ENCODE measurements at places on chromosomes 12 and 14.

- no peak for DNase-seq
Observed at GRCh38 chr12:44015333-44015941, 179.6 kb downstream of the TMEM117 start.

GRCh38 chr14:21999402-21999801, 325.8 kb upstream of the OR4E1 start:
- no peak for DNase-seq

DNA sequence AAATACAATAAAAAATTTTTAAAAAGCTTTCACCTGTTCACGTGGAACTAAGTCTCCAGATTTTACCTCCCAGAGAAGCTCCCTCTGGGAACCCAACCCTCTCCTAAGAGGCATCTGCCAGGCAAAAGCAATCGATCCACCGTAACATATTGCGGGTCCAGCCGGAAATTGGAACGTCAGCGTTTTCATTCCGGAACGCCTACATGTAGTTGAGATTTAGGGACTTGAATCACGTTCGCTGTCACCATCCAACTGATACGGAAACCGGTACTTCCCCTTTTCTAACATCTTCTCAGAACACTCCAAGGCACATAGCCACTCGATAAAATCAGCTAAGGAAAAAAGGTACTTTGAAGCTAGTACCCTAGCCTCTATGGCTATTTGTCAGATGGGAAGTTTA, 70.3 kb downstream of the COX16 start:
- no peak for DNase-seq

- no peak for DNase-seq
Observed at GRCh38 chr14:91261986-91262549, 17.6 kb upstream of the GPR68 start.

- no peak for DNase-seq
Observed at GRCh38 chr12:95705143-95705542, 85.4 kb downstream of the NTN4 start.

GRCh38 chr12:93322784-93323183, 54.9 kb upstream of the NUDT4 start:
- DNase-seq: no peak

- DNase-seq: no peak
Observed at GRCh38 chr12:5581616-5582015, 149.7 kb downstream of the NTF3 start.

DNA sequence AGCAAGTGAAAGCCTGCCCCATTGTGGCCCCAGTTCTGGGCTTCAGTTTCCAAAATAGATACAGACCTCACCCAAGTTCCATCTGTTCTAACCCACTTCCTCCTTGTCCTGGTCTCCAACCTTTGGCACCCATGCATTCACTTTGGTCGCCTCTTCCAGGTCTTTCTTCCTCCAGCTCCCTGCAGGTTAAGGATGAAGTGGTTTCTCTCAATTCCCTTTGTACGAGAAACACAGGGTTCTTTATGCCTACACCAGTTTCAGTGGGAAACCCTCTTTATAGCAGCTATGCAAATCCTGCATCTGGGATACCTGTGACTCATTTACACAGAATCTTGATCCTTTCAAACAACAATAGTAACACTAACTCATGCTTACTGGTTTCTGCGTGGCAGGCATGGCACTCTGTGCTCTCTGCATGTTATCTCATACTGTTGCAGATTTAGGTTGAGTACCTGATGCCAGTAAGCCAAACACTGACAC, 110.6 kb upstream of the AMIGO2 start:
- no peak for DNase-seq

All from left cardiac atrium (tissue), 4 donors.